ENCODE measurements at places on chromosomes 3 and 15. TPM values are rescaled to one million over a fixed set of nuclear protein-coding genes. Genes with fewer than 3 reads are reported as not detected.
A peak's percentile ranks its signal among the peaks of the same experiment; 100 is the strongest.

Gene RBMS3
- 65.8 TPM for total RNA-seq

Gene PLA2G4E
- not detected for total RNA-seq

Gene CCDC39
- total RNA-seq = not detected

Gene SEMA6D
- total RNA-seq = 4.0 TPM

Gene KY
- 0.43 TPM for total RNA-seq

Gene GOLGA6B
- total RNA-seq = not detected

Gene PDCD7
- total RNA-seq = 9.2 TPM

GRCh38 chr15:73856458-73857192, 16.7 kb upstream of the TBC1D21 start:
- no peak for DNase-seq
- no peaks in the 10 kb centered on the region for H3K27me3 ChIP-seq
- H3K36me3 ChIP-seq = no peaks in the 10 kb centered on the region
- H3K27ac ChIP-seq = no peak overlapping the region
- no peak overlapping the region for H3K4me3 ChIP-seq

GRCh38 chr3:94778814-94779494, 716.1 kb downstream of the NSUN3 start:
- no peaks in the 10 kb centered on the region for H3K4me1 ChIP-seq
- DNase-seq = no peak
- no peaks in the 10 kb centered on the region for H3K27me3 ChIP-seq
- no peak overlapping the region for H3K27ac ChIP-seq
- no peak overlapping the region for H3K4me3 ChIP-seq

DNA sequence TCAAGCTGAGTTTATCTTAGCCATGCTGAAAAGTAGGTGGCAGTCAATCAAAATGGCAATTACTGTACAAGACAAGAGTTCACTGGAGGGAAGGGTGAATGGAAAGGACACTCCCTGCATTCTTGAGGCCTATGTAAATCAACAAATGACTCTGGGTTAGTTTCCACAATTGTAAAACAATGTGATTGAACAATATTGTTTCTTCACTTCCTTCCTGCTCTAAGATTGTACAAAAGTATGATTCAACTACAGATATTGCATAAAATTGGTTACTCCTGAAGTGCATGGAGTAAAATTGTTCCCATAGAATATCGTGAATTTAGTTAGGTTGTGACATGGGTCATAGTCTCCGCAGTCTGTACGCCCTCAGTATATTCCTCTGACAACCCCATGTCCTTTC, 277.6 kb downstream of the LPP start:
- peak overlapping the region; percentile 79 for H3K27ac ChIP-seq
- H3K27me3 ChIP-seq = no peaks in the 10 kb centered on the region
- H3K36me3 ChIP-seq = peaks cover 4% of the 10 kb centered on the region

Measured in ascending aorta (tissue), 2 donors.